ENCODE measurements at places on chromosomes 2 and 18.

DNA sequence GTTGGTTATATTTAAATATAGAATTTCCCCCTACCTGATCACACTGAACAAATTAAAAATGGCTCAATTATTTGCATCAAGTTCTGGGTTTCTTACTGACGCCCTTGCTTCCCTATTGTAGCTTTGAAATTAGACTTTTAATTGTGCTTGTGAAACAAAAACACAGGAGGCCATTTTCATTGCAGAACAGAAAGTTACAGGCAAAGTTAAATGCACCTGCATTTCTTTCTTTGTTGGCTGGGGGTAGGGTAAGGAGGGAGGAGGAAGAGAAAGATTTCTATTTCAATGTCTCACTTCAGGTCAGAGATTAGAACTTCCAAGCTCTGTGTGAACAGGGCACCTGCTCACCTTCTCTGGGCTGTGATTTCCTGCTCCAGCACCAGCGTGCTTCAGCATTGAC, 199.6 kb downstream of the BCL11A start:
- no peaks in the 10 kb centered on the region for H3K4me1 ChIP-seq
- peaks cover 19% of the 10 kb centered on the region for H3K27me3 ChIP-seq
- ATAC-seq, result no peak
- H3K4me3 ChIP-seq, result no peak overlapping the region

DNA sequence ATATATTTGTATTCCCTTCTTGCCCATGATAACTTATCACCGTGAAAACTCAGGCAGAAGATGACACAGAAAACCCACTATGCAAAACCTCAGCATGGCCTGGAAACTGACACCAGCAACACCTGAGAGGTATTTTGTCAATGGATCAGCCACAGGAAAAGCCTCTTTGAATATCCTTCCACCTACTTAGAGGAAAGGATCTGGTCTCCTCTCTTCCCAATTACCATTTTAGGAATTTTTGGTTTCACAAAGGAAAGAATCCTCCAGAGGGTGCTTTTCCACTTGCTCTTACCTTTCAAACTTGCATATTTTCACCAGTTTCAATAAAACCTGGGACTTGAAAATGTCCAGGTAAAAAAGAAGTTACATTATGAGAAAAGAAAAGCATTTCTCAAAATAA, 20.0 kb upstream of the MEIS1 start:
- no peak for ATAC-seq
- H3K36me3 ChIP-seq, result no peaks in the 10 kb centered on the region
- no peak overlapping the region for H3K4me3 ChIP-seq
- no peaks in the 10 kb centered on the region for H3K4me1 ChIP-seq
- no peak overlapping the region for H3K27ac ChIP-seq

GRCh38 chr18:65768120-65768778, 17.4 kb downstream of the CDH7 start:
- H3K4me3 ChIP-seq, result no peak overlapping the region
- no peak overlapping the region for H3K27ac ChIP-seq
- H3K36me3 ChIP-seq, result no peaks in the 10 kb centered on the region

GRCh38 chr2:147715807-147716206, 129.0 kb upstream of the ACVR2A start:
- no peak for ATAC-seq
- no peaks in the 10 kb centered on the region for H3K36me3 ChIP-seq
- H3K27me3 ChIP-seq, result peaks cover 3% of the 10 kb centered on the region
- H3K27ac ChIP-seq, result no peak overlapping the region
